Stimulated activated CD8-positive, alpha-beta memory T cell treated with anti-CD3 and anti-CD28 coated beads, Interleukin-4, amount 100 ng/mL, for 1 hour (primary cell): ENCODE measurements at places on chromosomes 3 and 15.

DNA sequence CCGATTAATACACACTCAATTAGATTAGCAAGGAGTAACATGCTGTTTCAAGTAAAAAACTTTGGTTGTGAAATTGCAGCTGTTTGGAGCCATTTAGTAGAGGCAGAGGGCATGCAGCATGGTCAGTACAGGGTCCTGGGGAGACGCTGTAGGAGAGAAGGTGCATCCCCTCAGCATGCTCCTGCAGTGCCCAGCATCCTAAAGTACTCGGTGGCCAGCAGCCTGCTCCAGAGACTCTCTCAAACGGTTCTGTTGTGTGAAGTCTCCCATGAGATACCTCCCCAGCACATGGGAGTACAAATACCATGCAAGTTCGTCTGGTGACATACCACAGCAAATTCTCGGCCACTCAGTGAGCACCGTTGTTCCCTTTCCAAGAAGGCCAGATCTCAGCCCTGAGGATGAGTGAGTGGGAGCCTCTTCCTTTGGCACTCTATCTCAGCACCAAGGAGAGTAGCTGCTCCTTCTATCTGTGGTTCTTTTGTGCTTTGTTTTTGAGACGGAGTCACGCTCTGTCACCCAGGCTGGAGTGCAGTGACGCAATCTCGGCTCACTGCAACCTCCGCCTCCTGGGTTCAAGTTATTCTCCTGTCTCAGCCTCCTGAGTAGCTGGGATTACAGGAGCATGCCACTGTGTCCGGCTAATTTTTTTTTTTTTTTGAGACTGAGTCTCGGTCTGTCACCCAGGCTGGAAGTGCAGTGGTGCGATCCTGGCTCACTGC is 72.7 kb downstream of the TJP1 start:
- no peak for DNase-seq

DNA sequence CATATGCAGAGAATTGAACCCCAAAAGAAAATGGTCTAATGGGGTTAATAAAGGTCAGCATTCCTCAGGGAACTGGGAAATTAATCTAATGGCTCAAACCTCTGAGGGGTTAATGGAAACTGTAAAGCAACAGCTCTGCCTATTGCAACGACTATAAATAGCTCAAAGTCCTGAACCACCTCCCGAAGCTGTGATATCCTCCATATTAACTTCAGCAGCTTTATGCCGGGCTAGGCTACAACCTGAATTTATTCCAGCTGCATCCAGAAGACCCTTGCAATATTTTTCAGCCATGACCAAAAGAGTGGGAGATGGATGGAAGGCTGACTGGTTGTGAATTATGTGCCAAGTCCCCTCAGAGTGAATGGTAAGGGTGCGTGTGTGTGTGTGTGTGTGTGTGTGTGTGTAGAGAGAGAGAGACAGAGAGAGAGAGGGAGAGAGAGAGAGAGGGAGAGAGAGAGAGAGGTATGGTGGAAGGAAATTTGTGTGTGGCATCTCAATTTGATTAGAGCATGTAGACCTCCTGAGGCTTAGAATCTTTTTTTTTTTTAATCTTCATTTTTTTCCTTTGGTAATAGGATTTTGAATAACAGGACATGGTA is 109.9 kb downstream of the PDCD6IP start:
- no peak for DNase-seq

DNA sequence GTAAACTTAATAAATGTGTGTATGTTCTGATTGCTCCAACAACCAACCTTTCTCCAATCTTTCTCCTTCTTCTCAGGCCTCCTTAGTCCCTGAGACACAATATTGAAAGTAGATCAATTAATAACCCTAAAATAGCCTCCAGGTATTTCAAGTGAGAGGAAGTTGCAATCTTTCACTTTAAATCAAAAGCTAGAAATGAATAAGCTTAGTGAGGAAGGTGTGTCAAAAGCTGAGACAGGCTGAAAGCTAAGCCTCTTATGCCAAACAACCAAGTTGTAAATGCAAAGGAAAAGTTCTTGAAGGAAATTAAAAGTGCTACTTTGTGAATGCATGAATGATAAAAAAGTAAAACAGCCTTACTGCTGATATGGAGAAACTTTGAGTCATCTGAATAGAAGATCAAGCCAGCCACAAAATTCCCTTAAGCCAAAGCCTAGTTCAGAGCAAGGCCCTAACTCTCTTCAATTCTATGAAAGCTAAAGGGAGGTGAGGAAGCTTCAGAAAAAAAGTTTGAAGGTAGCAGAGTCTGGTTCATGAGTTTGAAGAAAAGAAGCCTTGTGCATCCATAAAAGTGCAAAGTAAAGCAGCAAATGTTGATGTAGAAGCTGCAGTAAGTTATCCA is 38.6 kb downstream of the CCDC80 start:
- no peak for DNase-seq

DNA sequence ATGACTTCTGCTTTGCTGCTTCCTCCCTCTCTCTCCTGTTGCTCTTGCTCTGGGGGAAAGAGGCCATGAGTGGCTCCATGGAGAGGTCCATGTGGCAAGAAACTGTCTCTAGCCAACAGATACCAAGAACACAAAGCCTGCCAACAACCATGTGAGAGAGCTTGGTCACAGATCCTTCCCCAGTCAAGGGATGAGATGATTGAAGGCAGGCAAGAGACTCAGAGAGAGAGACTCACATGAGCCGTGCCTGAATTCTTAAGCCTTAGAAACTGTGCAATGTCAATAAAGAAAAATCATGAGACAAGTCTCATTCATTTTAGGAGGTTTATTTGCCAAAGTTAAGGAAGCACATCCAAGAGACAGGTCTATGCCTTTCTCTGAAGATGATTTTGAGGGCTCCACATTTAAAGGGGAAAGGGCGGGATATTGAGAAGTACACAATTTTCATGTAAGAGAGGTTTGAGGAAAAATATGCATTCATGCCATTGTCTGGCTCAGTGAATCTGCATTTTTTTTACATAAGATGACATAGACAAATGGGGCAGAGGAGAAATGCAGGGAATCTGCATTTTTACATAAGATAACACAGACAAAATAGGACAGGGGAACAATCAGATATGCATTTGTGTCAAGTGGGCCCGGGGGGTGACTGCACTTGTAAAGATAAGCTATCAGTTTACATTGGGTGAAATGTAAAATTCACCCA is 59.5 kb upstream of the SUCLG2 start:
- no peak for DNase-seq

GRCh38 chr3:156818273-156818651 is 7.9 kb upstream of the LEKR1 start:
- DNase-seq, result no peak

- peak; percentile 55 for DNase-seq
Observed at GRCh38 chr3:133927540-133928066, 31.9 kb upstream of the RAB6B start.

GRCh38 chr3:101850246-101851051 is 1.1 kb downstream of the NFKBIZ start:
- no peak for DNase-seq

DNA sequence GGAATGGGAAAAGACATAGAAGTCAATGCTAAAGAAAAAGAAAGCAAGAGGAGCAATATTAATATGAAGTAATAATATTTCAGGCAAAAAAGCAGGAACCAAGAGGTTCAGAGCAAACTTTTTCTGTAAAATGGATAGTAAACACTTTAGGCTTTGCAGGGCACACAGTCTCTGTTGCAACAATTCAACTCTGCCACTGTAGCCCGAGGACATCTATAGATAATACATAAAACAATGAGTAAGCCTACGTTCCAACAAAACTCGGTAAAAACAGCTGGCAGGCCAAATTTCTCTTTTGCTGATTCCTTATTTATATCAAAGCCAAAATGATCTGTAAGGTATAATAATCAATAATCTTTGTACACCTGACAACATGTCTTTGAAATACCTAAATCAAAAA is 56.8 kb downstream of the SMAD6 start:
- DNase-seq, result no peak

DNA sequence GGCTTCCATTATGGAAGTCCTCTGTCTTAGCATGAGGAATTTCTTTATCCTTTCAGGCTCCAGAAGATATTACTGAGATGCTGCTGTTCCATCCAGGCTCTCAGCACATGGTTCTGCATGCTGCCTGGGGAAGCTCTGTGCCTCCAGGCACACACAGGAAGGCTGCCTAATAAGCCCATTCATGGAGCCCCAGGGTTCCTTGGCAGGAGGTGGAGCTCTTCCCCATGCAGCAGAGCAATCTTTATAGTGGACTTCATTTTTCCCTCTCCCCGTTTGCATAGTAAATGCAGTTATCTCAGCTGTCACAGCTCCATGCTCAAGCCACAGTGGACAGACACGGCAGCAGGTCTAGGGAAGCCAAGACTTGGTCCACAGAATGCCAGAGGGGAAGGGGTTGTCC is 57.6 kb downstream of the BOC start:
- no peak for DNase-seq

GRCh38 chr15:85581495-85581894 is 201.1 kb downstream of the AKAP13 start:
- DNase-seq, result no peak

DNA sequence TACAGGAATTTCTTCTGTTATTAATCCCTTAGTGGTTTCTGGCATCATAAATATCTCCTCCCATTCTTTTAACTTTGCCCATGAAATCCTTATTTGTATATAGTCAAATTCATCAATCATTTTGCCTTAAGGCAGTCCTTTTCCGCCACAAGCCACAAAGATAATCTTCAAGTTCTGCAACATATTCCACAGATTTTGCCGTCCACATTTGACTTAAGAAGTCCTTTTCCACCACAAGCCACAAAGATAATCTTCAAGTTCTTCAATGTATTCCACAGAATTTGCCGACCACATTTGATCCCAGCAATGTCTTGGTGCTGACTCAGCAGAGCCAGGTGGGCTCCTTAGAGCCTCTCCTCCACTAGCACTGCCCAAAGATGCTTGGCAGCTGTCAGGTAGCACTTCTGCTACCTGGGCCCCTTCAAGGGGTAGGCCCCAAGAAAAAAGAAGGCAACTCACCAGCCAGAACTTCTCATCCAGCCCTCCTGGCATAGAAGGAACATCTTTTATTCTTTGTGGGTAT is 35.0 kb downstream of the SEC22C start:
- DNase-seq, result no peak

DNA sequence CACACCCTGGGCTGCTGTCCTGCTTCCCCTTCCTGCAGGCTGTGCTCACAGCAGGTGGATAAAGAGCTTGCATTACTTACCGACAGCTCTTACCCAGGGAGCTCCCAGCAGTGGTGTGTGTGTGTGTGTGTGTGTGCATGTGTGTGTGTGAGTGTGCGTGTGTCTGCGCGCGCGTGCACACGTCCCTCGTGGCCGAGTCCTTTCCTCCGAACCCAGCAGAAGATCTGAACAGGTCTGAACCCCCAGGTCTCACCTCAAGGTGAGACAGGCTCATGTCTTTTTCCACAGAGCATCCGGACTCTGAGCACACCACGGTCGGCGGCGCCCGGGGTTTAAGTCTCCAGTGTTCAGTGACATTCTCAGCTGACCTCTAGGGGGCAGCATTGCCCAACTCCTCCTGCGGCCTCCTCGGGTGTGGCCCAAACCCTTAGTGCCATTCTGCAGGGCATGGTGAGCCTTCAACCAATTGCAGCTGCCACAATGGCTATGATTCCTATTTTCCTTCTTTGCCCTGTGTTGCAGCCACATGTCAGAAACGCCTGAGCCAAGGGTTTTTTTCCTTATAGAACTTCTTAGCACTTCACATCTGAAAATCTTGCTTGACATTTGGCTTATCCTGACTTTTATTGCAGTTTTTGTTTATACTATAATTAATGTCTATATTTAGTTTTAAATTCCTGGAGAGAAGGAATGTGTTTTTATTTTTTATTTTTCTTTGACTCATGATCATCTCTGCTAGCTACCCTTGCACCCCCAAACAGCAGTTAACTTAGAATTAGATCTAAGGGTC is 64.1 kb upstream of the KLHL25 start:
- peak; percentile 58 for DNase-seq
